Fibroblast of skin of right biceps (primary cell): ENCODE measurements at places on chromosomes 3 and 15.

DNA sequence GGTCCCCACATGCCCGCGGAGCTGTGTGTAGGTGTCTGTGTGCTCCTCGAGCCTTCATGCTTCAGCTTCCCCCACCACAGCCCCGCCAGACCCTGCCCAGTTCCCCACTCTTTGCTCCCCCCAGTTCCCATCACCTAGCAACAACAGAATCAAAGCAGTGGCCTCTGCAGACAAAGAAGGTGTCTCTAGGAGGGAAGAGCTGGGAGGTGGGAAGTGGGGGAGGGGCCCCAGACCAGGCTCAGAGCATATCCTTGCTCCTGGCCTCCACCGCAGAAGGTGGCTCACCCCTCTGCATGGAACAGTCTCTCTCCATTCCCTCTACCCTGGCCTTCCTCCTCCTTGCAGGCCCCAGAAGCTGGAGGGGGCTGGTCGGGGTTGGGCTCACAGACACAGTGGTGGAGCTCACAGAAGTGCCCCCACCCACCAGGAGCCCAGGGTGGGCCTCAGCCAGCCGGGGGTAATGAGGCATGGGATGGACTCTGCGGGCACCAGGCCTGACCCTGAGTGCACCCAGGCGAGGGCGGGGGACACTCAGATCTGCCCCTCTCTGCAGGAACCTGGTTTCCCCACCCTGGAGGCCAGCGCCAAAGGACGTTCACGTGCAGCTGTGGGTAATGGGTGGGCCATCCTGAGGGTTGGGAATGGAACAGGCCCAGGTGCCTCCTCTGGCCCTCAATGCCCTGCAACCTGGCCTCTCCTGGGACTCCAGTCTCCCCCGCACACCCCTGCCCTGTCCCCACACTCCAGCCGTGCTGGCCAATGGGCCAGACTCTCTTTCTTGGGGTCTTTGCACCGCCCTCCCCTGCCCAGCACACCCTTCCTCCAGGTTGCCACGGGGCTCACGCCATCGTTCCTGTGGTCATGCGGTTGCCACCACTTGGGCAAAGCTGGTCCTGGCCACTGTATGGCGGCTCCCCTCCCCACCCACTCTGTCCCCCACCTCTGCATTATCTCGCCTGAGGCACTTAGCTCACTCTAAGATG lies 53.4 kb downstream of the TPRA1 start:
- no peak for DNase-seq

GRCh38 chr3:159586571-159587202 lies 401.9 kb upstream of the IL12A start:
- peak; percentile 57 for DNase-seq

- DNase-seq = peak; percentile 4
These were observed 202.8 kb upstream of the TBC1D5 start for GRCh38 chr3:17945018-17945798.

DNA sequence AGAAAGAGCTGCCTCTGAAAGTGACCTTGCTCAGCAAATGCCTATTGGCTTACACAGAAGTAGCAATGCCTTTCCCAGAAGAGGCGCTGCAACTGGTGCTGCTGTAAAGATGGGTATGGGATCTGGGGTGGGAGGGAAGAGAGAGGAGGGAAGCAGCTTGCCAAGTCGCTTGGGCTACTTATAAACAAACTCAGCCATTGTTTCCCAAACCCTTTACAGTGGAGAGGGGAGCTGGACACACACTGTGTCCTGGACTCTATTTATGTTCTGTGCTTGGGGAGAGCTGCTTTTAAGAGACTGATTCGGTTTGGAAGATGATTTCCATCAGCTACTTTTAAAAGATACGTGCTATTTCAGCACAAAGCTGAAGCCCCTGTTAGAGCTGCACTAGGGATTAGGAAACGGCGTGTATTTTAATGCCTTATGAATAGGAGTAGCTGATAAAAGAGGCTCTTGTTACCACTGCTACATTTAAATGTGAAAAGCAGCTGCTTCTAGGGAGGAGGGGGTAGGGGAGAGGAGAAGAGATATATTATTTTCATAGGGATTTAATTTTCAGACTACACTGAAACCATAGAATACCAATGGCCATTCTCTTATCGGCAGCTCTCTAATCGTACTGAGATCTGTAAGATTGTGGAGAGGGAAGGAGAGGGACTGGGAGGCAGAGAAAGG lies 440.6 kb downstream of the MCTP2 start:
- DNase-seq = peak; percentile 4

GRCh38 chr3:47270526-47270925 lies 12.1 kb downstream of the KIF9 start:
- no peak for DNase-seq

DNA sequence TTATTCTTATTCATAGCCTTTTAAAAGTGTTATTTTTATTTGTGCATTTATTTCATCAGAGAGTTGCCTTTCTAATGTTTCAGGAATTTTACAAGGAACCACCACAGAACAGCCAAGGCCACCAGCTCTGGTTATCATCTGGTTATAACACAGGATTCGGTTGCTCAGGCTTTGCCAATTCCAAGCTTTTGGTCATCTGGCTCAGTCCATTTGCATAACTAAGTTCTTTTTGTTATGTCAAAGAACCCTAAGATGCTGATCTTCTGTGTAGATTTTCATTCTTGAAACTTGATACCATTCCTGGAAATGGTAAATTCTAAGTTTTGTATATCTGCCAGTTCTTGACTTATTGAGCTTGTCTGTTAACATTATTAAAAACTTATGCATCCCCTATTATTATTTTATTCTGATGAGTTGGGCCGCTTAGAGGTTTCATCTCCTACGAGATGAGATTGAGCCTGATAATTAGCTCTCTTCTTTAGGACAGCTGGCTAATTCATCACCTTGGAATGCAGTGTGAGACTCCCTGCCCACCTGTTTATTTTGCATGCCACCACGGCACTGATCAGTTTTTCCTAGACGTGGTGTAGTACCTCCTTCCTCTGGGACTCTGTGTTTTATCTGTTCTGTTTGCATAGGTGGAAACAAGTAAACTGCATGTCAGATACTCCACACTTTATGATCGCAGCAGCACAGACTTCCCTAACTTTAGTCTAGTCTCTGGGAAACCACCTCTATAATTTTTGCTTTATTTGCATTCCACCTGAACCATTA lies 264.8 kb downstream of the SLCO3A1 start:
- peak; percentile 12 for DNase-seq

DNA sequence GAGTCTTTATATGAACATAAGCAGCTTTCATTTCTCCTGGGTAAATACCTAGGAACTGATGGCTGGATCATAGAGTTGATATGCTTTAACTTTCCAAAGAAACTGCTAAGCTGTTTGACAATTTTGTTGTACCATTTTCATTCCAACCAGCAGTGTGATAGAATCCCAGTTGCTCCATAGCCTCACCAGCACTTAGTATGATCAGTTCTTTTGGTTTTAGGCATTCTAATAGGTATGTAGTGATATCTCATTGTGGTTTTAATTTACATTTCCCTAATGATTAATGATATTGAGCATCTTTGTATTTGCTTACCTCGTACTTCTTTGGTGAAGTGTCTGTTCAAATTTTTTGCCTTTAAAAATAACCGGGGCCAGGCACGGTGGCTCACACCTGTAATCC lies 38.4 kb upstream of the SMAD6 start:
- DNase-seq = no peak

GRCh38 chr15:63997715-63998442 lies 48.4 kb downstream of the DAPK2 start:
- peak; percentile 43 for DNase-seq

- DNase-seq = no peak
These were observed 24.9 kb upstream of the ZNF710 start for GRCh38 chr15:89976246-89976600.
